T-helper 9 cell (primary cell): ENCODE measurements at places on chromosomes 6 and 20.

DNA sequence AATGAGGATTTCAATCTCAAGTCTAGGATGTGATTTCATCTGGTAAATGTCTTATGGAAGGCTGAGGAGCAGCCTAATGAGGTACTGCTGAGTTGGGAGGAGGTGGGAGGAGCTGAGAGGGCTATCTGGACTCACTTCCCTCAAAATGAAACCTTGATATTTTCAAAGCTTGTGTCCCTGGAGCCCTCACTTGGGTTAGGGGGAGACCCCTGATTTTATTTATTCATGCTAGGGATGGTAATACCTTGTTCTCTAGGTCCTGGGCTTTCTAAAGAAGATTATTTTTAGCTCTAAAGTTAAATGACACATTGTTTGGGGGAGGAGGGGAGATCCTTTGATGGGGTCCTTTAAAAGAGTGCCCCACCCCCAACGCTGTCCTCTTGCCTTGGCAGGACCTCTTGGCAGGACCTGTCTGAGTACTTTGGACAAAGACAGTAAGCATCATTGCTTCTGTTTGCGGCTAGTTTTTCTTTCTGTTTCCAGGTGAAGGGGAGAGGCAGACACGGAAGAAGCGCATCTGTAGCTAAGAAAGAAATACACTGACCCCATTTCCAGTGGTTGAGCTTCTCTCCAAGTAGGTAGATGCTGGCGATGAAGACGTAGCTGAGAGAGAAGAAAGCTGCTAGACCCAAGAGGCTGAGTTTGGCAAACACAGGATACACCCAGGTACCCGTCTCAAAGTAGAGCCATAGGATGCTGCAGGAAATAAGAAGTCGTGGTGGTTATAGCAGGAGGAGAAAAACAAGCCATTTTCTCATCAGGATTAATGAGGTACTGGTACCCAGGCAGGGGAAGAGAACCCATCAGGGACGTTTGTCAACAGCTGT is 55.6 kb downstream of the ADTRP start:
- DNase-seq: no peak

DNA sequence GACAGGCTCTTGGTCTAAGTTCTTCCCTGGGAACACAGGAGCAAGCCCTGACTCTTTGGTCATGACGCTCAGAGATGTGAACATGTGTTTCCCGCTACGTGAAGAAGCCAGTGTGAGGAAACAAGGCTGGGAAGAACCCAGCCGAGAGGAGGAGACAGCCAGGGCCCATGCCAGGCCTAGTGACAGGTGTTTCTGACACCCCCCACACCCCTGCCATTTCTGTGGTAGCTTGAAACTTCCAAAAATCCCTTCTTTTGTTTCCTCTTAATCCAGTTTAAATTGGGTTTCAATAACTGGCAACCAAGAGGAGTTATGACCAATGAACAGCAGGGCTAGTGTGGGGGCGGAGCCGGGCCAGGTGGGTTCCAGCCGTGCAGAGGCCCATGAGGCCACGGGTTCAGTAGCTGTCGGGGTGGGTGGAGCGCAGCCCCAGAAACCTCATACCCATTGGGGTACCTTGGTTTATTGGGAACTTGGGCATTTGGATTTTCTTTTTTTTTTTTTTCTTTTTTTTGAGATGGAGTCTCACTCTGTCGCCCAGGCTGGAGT is 33.5 kb downstream of the WRNIP1 start:
- no peak for DNase-seq

DNA sequence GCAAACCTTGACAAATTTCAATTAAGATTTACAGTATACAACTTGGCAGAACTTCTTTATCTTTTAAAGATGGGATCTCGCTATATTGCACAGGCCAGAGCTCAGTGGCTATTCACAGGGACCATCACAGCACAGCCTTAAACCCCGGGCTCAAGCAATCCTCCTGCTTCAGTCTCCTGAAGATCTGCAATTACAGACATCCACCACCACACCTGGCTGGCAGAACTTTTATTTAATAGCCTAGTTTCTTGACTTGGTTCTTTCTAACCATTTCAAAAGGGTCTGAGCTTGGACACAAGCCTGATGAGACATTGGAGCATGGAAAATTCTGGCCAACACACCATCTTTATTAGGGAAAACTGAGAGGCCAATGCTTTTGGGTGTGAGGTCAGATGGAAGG is 151.6 kb upstream of the KCNG1 start:
- no peak for DNase-seq

- no peak for DNase-seq
Measured at GRCh38 chr20:41508335-41508734, 109.8 kb downstream of the CHD6 start.

- no peak for DNase-seq
Measured at GRCh38 chr20:23007886-23008655, 27.0 kb upstream of the SSTR4 start.
